ENCODE measurements at places on chromosomes 3 and 15.

DNA sequence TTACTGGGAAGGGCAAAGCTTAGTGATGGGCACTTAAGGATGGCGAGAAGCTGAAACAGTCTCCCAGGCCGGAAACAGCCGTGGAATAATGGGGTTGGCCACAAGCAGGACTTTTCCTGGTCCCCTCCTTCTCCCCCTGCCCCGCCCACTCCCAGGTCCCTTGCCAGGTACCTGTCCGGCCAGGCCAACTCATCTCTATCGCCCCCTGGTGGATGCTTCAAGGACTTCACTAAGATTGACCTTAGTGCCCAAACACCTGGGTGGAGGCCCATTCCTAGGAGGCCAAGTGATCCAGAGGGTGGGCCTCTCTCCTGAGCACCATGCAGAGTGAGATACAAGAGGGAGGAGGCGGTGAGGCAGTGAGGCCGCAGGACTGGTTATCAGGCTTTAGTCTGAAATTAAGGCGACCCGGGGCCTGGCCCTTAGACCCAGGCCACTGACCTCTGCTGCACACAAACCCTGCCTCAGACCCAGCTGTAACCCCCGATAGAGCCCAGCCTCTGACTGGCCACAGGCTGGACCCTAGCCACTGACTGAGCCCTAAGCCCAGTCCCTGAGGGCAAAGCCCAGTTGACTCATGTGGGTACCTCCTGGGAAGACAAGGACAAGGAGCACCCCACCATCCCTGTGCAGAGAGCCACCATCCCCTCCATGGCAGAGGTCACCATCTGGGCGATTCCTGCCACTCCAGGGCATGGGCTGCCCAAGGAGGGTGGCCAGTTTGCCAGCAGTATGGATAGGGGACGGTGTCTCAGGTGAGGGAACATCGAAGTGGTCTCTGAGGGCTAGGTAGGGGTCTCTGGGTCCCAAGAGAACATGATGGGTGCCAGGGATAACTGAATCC is 37.6 kb downstream of the VIPR1 start:
- DNase-seq: peak; percentile 22

- no peak for DNase-seq
These were observed 22.2 kb downstream of the UACA start for GRCh38 chr15:70741107-70741531.

DNA sequence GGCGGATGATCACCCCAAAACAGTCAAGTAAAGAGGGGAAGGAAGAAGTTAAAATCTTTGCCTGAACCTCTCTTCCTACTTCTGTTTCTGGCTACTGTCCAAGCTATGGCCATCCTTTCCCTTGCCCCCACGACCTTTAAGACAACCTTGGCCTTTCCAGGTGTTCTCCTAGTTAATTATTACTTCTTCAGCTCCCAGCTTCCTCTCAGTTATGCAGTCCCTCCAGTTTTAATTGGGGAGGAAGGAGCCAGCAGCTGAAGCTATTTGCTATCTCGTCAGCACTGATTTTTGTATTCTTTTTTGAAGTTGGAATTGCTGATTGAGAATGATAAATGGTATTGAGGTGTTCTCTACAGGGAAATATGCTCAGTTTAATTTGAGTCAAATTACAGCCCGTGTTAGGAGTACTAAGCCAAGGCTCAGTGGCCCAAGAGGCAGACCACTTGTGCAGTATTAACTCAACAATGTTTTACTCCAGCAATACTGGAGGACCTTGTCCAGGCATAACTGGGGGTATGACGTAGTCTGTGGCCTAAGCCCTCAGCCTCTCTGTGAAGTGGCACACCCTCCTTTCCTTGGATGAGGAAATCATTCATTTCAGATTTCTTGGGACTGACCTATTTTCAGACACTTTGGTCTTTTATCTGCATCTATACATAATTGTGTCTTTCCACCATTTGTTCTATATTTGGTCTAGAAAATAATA is 336.9 kb downstream of the SLC9A9 start:
- no peak for DNase-seq

DNA sequence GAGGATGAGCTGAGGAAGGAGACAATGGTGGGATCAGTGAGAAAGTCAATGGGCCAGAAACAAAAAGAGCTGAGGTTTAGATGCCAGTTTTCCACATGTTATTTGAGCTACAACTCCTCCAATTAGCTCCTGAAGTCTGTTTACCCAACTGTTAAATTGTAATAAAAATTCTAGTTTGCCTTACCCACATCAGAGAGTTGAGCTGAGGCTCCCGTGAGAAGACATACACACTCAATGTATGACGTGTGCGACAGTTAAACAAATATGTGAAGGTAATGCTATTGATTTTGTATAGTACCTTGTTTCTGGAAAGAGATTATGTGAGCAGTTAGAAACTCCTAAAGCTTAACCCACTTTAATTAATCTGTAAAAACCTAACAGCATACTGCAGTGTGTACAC is 318.1 kb upstream of the GRM7 start:
- no peak for DNase-seq

DNA sequence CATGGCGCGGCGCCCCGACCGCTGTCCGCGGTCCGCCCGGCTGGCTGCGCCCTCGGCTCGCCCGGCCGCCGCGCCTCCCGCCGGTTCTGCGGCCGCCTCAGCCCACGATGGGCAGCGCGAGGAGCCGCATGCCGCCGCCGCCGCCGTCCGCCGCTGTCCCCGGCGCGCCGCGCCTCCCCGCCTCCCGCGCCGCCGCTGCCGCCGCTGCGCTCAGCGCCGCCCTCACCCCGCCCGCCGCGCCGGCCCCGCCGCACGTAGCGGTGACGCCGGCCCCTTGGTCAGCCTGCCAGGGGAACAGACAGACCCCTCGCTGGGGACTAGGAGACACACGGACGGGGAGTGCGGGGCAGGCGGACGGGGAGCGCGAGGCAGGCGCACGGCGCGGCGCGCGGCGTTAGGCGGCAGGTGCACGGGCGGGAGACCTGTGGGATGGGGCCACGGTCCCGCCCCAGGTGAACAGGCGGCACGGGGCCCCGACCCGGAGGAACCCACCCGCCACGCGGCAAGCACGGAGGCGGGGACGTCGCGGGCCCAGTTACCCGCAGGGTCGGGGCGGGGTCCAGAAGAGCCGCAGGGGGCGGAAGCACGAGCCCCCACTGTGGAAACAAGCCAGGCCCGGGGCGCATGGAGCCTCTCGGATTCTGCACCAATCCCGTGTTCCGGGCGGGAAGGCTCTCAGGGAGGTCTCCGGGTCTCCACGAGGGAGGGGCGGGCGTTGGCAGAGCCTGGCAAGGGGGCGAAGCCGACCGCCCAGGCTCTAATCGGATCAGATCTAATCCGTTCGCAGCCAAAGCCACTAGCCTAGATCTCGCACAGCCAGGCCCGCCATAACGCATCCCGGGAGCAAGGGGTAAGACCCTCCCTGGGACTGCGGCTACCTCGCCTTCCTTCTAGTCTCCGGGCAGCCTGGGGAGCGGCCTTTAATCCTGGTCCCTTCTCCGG is at the start of gene CSPG5:
CSPG5 (minus strand) TSS at position 175 of the 942 bp plus-strand sequence; CDS start at position 3, 172 bp downstream.
- DNase-seq: no peak

DNA sequence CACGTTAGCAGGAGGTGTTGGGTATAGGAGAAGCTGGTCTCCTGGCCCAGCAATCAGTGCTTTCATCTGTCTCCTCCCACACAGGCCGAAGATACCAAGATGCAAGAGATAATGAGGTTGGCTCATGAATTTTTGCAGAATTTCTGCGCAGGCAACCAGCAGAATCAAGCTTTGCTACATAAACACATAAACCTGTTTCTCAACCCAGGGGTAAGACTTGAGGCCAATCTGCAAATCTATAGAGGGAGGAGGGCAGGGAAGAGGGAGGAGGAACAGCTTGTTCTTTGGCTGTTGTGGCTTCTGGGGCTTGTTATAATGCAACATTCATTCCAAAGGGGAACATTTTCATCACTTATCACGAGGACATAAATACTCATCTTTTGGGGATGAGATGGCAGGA is 195.3 kb downstream of the ITPR1 start:
- DNase-seq: no peak

GRCh38 chr3:88957711-88958439 is 149.5 kb upstream of the EPHA3 start:
- DNase-seq: no peak

DNA sequence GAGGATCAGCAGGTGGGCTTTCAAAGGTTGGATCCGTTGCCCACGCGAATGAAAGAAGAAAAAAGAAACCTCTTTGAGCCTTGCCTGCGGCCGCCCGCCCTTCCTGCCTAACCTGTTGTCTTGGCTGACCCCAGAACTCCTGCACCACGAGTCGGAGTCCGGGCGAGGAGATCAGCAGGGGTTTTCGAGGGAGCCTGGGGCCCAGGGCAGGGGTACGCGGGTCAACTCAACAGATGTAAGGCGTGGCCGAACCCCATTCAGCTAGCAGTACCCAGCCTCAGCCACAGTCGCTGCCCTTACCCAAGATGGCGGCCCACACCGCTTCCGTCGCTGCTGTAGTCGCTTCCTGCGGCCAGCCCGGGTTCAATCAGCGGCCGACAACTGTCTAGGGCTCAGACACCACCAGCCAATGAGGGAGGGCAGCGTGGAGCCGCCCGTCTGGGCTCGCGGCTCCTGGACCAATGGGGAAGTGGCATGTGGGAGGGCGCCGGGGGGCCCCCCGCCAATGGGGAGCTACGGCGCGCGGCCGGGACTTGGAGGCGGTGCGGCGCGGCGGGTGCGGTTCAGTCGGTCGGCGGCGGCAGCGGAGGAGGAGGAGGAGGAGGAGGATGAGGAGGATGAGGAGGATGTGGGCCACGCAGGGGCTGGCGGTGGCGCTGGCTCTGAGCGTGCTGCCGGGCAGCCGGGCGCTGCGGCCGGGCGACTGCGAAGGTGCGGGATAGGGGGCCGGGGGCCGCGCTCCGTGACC is at the start of gene MANF:
MANF (plus strand) TSS at position 566 of the 748 bp plus-strand sequence; CDS start at position 618, 52 bp downstream.
- DNase-seq: peak; percentile 87

- no peak for DNase-seq
These were observed 10.5 kb upstream of the VGLL4 start for GRCh38 chr3:11654166-11654565.

DNA sequence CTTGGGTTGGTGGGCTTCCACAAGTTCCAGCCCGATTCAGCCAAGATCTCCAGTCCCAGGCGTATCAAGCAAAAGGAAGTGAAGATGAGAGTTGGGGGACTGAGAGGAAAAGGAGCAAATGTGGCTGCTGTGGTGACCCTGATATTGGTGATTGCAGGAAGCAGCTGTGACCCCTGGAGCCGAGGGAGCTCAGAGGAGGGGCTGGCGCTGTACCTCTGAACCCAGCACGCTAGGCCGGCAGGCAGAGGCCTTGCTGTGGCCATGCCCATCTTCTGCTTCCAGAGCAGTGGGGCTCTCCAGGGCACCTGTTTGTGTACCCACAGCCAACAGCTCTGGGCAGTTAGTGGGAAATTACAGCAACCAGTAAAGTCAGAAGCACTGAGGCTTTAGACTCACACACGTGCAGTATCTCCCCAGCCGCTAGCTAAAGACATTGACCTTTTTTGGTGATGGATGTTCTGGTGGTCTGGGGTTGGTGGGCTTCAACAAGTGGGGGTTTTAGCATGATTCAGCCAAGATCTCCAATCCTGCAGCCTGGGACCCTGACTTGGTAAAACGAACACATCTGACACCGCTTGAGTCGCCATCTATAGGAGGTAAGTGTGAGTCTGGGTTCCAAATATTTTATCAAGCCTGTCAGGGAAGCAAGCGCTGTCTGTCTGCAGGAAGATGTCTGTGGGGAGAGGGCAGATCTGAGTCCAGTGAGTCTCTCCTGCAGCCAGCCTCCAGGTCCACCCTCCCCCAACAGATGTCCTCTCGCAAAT is 33.1 kb downstream of the TM2D3 start:
- no peak for DNase-seq

- DNase-seq: no peak
These were observed 61.8 kb downstream of the RUBCN start for GRCh38 chr3:197674741-197675562.

GRCh38 chr15:85625856-85626255 is 168.9 kb downstream of the KLHL25 start:
- no peak for DNase-seq

DNA sequence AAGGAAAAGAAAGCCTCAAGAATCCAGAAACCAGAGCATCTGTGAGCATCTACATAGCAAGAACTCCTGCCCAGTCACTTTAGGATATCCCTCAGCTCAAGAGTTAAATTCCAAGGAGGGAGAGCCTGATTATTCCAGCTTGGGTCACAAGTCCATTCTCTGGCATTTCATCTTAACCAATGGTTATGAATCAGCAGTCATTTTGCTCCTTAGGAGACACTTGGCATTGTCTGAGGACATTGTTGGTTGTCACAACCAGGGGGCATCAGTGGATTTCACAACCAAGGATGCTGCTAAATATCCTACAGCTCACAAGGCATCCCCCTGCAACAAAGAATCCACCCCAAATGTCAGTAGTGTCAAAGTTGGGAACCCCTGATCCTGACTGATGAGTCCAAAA is 51.0 kb upstream of the LMCD1 start:
- DNase-seq: no peak

DNA sequence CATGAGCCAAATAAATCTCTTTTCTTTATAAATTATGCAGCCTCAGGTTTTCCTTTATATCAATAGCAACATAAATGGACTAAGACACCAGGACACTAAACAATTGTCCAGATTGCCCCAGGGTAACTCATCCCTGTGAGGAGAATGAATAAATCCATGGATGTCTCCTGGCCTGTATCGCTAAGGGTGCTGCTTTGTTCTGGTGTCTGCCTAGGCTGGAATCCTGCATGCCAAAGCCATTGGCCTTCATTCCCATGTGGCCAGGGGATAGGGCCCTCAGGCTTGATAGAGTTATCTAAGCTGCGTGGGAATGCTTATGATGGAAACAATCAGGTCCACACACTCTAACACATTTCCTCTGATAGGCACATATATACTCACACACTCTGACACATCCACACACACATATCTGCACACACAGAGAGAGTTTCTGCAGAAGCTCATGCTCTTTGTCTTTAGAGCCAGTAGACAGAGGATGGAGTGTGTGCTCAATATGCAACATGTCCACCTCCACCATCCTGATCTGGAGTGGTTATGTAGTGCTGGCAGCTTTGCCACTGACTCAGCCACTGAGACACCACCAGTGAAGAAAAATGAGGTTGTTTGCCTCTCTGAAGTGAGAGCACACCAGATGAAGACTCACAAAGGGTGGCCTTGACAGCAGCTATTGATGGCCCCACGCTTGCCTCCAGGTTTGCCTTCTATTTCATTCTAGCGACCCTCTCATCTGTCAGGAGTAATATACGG is 24.0 kb upstream of the DGKG start:
- DNase-seq: no peak

GRCh38 chr15:70186152-70186551 is 88.4 kb upstream of the TLE3 start:
- no peak for DNase-seq

- no peak for DNase-seq
These were observed 20.5 kb upstream of the ATP10A start for GRCh38 chr15:25883463-25884259.

- no peak for DNase-seq
These were observed 27.1 kb upstream of the CSPG4 start for GRCh38 chr15:75739791-75740190.

GRCh38 chr3:79015854-79016253 is 751.9 kb downstream of the ROBO1 start:
- no peak for DNase-seq

- no peak for DNase-seq
These were observed 45.0 kb upstream of the PRICKLE2 start for GRCh38 chr3:64270142-64270865.

DNA sequence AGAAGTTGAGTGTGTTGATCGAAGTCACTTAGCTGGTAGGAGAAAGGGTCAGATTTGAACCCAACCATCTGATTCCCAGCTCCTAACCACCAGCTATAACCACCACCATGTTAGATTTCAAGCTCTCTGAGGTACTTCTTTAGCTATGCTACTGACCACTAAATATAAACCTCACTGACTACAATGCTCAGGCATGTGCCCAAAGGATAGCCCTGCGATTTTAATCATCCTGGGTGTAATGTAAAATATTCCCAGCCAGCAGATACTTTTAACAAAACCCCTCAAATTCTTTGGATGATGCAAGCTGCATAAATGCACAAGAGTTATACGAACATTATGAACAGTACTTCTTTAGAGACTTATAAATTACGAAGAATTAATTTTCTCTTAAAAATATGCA is 115.2 kb upstream of the TSC22D2 start:
- DNase-seq: no peak
